DMS53 (cell line): ENCODE measurements at places on chromosomes 6 and 20.

- DNase-seq, result no peak
These were observed 1159.1 kb upstream of the CITED2 start for GRCh38 chr6:140533526-140533925.

- DNase-seq, result no peak
These were observed 3.8 kb downstream of the NSFL1C start for GRCh38 chr20:1462834-1463233.

- peak; percentile 43 for DNase-seq
These were observed 11.5 kb downstream of the ADGRG6 start for GRCh38 chr6:142313284-142313683.

- DNase-seq, result peak; percentile 36
These were observed 152.1 kb upstream of the RALGAPA2 start for GRCh38 chr20:20864351-20865096.
